NCI-H1930 (cell line): ENCODE measurements at places on chromosomes 5 and 9.
A peak's percentile ranks its signal among the peaks of the same experiment; 100 is the strongest.

DNA sequence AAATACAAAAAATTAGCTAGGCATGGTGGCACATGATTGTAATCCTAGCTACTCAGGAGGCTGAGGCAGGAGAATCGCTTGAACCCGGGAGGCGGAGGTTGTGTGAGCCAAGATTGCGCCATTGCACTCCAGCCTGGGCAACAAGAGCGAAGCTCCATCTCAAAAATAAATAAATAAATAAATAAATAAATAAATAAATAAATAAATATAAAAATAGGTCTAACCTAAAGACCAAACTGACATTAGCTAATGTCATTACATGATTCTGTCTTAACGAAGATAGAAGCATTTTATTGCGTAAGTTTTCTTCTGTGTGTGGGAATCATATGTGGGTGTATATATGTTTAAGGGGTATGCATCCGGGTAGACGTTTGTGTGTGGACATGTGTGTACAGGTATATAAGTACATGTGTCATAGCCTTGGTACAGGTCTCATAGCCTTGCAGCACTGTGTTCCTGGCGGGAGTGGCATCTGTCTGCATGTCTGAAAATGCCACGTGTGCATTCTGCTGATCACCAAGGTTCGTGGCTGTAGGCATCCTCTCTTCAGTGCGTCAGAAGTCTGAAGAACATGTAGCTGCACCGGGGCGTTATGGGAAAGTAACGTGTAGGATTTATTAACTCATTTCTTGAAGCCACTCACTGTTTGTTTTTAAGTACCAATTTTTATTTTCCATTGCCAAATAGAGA is 298.1 kb downstream of the NR3C1 start:
- DNase-seq = no peak

DNA sequence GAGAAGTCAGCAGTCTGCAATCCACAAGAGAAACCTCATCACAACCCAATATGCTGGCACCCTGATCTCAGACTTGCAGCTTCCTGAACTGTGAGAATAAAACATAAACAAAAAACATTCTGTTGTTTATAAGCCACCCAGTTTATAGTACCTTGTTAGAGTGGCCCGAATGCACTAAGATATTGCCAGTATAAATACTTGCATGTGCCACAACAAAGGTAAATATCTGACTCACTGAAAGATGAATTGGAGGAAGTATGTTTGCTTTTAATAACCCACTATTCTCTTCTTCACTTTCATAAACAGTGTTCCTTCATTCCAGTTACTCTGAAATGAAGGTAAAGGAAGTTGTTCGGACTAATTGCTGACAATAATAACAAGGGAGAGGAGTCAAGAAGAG is 1163.4 kb upstream of the CDH6 start:
- peak; percentile 6 for DNase-seq

GRCh38 chr5:124043456-124043855 is 531.5 kb downstream of the CSNK1G3 start:
- DNase-seq = no peak

GRCh38 chr5:1038417-1039209 is 30.0 kb downstream of the NKD2 start:
- no peak for DNase-seq

- no peak for DNase-seq
These were observed 9.2 kb upstream of the ZNF354A start for GRCh38 chr5:178739452-178740180.
